ENCODE measurements at places on chromosomes 16 and 17.

DNA sequence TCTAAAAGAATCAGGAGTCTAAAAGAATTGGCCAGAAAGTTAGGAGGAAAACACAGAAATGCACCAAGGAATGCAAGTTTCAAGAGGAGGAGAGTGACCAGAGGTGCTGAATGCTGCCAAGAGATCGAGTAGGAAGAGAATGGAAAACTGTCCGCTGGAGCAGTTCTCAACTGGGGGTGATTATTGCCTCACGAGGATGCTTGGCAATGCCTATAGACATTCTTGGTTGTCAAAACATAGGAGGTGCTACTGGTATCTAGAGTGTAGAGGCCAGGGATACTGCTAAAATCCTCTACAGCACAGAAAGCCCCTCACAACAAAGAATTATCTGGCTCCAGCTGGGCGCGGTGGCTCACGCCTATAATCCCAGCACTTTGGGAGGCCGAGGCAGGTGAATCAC is 82.1 kb upstream of the NOL11 start:
- DNase-seq: no peak

GRCh38 chr16:1781758-1782407 is 488 bp downstream of the SPSB3 start:
- DNase-seq: peak; percentile 30

GRCh38 chr16:51107742-51108141 is 43.3 kb downstream of the SALL1 start:
- DNase-seq: no peak

DNA sequence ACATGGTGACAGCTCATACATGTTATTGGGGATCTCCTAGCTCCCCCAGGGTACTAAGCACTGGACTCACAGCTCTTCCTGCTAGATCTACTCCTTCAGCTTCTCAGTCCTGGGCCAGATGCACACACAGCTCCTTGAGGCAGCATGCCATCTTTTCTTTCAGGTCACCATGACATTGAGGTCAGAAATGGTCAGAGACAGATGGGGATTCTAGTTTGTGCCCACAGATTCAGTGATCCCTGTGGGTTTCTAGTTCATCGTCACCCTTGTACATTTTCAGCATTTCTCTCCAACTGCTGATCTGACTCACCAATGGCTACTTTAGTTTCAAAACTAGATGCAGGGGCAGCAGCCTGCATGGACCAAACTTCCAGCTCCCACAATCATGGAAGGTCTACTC is 560.7 kb upstream of the PSMD7 start:
- DNase-seq: no peak

DNA sequence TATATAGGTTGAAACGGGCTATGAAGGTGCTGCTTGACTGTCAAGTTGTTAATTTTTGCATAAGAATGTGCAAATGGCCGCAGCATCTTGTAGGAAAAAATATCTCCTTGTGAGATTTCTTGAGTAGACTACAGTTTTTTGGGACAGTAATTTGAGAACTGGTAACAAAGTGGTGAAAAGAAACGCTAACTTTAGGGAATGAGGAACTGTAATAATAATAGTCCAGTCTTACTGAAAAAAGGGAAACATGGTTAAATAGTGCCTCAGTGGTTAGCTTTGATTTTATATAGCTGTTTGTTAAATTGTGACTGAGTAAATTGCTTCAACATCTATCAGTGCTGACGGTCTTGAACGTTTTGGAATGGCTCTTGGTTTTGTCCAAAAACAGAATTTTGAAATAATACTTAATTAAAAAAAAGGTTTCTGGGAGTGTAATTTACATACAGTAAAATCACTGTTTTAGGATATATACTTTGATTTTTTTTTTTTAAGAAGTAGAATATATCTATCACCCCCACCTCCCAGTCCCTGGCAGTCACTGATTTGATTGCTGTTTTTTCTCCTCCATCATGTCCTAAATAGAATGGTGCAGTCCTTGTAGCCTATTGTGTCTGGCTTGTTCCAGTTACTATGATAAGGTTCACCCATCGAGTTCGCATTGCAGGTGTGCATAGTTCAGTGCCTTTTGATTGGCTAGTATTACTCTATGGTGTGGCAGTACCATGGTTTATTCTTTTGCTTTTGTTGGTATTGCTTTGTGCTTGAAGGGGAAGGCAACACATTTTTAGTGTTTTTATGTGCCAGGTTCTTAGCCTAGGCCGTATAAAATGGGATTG is 2.8 kb downstream of the HAPSTR1 start:
- no peak for DNase-seq

GRCh38 chr17:69228576-69228975 is at the start of gene ABCA10:
ABCA10 (minus strand) TSS chr17:69228824; CDS start chr17:69225358, 3,466 bp downstream.
- DNase-seq: no peak

GRCh38 chr17:5583426-5584382 is 605 bp downstream of the NLRP1 start:
- DNase-seq: peak; percentile 19

- peak; percentile 44 for DNase-seq
Observed at GRCh38 chr17:35460354-35460851, 11.8 kb upstream of the SLFN13 start.

GRCh38 chr16:19029980-19030379 is 37.4 kb upstream of the COQ7 start:
- DNase-seq: no peak

DNA sequence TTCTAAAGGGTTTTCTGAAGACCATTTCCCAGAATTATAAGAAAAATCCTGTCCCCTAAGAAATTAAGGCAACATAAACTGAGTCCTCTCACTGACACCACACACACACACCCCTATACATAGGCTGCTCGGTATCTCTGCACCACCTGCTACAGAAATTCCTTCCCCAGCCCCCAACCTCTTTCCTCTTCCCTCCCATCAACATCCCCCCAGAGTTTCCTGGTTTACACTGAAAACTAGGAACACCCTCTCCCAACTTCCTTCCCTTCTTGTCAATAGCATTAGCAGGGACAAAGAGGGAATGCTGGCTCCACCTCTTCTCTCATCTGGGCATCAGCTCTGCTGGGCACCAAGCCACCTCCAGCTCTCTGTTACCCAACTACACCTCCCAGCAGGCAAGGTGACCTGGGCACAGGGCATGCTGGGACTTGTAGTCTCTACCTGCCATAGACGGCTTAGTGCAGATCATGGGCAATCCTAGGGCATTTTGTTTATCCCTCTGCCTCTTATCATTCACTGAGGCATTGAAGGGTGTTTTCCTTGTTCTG is 15.7 kb downstream of the CAVIN1 start:
- peak; percentile 53 for DNase-seq

DNA sequence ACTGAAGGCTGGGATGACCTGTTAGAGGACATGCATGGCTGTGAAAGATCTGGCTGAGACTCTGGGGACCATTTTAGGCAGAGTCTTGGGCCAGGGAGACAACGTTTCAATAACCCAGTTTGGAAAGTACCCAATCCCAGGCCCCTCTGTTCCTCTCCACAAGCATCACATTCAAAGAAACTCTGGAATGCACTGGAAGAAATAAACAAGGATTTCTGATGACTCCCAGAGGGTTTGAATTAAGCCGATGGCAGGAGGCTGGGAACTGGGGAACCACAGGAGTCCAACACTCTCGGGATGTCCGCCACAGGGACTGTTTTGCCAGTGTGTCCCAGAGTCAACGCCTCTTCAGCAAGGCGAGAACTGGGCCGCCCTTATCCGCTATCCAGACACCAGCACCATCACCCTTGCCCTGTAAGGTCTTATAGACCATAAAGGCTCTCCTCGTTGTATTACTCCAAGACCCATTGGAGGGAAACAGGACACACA is 3.3 kb downstream of the PMP22 start:
- DNase-seq: no peak

GRCh38 chr16:58031016-58031800 is 5.7 kb downstream of the MMP15 start:
- DNase-seq: no peak

- DNase-seq: no peak
Observed at GRCh38 chr16:8753416-8754054, 43.9 kb downstream of the TMEM186 start.

- no peak for DNase-seq
Observed at GRCh38 chr16:1991588-1991947, 1.8 kb downstream of the SYNGR3 start.

DNA sequence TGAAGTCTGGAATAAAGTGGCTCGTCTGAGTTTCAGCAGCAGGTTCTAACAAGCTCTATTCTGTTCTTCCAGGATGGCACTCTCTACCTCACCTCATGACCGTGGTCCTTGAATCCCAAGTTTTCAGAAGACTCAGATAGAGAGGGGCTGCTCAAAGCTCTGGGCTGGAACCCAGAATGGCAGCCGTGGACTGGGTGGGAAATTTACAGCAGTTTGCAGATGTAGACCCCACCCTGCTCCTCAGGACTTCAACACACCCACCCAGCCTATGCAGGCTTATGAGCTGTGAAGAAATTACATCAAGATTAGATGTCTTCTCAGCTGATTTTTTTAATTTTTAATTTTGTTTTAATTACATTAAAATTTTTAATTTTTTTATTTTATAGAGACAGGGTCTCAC is 59.4 kb downstream of the METRNL start:
- no peak for DNase-seq

DNA sequence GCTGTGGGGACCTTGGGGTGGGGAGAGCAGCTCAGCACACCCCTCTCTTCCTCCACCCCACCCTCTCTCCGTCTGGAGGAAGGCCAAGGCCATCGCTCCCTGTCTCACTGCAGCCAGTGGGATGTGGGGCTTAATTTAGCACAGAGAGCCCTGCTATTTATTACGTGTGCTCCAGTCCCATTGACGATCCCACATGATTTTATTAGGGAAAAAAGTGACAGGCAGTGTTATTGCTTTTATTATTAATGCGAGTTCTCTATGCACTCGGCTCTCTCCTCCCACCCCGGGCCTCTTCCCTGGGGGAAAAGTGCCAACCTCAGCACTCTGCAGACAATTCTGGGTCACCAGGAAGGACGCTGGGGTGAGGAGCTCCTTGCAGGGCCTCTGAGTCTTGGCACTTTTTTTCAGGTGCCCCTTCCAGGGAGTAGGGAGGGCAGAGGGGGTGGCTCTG is 57.3 kb downstream of the MGAT5B start:
- DNase-seq: no peak

GRCh38 chr17:31492880-31493655 is 101.6 kb downstream of the RAB11FIP4 start:
- peak; percentile 87 for DNase-seq

GRCh38 chr16:27978876-27979275 is 84.6 kb downstream of the GSG1L start:
- DNase-seq: no peak

GRCh38 chr16:85026703-85027102 is 892 bp upstream of the KIAA0513 start:
- no peak for DNase-seq

DNA sequence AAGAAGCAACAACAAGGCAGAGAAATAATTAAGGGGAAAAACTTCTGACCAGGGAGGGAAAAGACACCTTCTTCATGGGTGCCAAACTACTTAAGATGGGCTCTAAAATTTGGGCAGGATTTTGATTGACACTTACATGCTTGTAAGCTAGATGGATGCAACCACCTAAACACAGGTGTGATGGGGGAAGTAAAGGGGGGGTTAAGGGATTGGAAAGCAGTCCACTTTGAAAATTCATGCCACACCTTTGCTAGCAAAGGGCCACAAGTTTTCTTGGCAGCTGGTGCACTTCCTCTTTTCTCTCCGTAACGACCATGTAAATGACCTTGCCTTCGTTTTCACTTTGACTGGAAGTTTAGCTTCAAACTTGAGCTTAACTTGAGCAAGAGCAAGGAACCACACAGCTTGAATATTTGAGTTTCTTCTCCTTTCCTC is 14.3 kb upstream of the PRKAR1A start:
- no peak for DNase-seq

GRCh38 chr17:42132941-42133340 is 10.3 kb downstream of the HSPB9 start:
- peak; percentile 24 for DNase-seq

DNA sequence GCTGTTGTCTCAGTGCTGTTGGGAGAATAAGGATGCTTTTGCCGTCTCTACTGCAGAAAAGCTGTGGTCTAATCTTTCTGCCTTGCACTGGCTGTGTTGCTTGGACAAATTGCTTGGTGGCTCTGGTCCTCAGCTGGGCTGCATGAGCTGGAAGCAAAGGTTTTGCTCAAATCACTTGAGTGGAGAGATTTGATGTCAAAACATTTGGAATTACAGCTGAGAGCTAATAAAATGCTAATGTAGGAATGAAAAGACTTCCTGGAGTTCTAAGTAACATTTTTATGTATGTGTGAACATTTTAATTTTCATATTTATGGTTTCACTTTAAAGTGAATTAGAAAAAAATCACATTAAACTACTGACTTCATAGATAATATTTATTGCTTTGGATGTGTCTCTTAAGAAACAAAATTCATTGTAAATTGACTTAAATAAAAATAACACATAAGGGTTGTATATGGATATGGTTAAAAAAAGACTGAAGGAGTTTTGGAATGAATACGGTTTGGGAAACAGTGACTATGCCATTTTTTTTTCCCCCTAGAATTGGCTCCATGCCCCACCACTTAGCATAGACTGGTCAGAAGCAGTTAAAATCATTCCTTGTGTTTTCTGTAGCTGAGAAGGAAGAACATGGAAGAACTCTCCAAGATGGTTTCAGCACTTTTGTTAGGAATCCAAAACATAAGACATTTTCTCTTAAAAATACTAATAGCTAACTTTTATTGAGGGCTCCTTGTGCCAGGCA is 39.2 kb upstream of the FAM20A start:
- no peak for DNase-seq

- DNase-seq: no peak
Observed at GRCh38 chr16:56202036-56202435, 10.7 kb downstream of the GNAO1 start.

DNA sequence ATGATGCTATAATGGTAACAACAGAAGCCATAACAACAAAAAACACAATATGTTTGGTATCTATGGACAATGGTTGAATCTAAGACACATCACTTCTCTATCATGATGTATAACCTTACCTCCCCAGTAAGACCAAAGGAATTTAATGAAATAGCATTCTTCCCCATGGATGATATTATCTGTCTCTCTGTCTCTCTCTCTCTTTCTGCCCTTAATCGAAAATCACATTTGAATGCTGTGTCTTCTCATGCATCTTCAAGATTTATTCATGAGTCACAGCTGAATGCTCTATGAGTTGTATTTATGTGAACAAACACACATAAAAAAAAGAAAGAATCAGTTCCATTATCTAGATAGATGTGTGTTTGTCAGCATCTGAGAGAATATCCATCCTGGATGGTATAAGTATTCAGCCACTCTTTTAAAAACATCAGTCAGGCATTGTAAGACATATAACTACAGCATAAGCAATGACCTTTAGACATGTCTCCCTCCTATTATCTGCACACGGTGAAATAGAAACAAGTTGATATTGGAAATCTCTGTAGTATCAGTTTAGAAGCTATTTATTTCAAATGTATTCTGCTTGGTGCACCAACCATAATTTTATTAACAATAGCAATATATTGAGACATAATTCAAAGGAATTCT is 433.3 kb downstream of the TOX3 start:
- DNase-seq: no peak

GRCh38 chr17:79593205-79593604 is 17.6 kb downstream of the RBFOX3 start:
- no peak for DNase-seq
